ENCODE measurements at places on chromosomes 2 and 18.
A peak's percentile ranks its signal among the peaks of the same experiment; 100 is the strongest.

DNA sequence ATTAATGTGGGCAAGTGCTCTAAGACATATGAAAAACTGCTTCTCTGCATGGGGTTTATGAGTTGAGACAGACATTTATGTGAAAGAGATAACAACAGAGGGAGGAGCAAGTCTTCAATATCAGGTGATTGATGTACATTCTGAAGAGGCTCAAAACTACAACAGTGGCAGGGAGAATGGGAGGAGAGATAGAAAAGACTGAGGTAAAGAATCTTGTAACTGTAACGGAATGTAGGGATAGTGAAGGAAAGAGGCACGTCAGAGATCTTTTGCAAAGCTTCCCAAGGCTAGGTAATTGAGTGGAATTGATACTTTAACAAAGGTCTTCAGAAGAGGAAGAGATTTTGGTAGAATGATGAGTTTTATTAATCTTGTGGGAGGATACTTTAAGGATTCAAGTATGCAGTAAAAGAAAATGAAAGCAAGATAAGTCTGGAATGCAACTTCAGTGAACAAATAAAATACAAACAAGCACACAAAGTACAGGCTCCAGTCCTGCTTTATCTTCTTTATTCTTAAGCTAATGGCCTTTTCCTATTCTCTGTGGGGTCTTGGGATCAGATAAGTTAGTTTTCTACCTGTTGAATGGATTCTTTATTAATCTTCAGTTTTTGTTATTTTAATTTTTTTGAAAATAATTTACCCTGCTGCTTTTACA, 15.0 kb downstream of the SMAD4 start:
- no peak for DNase-seq

DNA sequence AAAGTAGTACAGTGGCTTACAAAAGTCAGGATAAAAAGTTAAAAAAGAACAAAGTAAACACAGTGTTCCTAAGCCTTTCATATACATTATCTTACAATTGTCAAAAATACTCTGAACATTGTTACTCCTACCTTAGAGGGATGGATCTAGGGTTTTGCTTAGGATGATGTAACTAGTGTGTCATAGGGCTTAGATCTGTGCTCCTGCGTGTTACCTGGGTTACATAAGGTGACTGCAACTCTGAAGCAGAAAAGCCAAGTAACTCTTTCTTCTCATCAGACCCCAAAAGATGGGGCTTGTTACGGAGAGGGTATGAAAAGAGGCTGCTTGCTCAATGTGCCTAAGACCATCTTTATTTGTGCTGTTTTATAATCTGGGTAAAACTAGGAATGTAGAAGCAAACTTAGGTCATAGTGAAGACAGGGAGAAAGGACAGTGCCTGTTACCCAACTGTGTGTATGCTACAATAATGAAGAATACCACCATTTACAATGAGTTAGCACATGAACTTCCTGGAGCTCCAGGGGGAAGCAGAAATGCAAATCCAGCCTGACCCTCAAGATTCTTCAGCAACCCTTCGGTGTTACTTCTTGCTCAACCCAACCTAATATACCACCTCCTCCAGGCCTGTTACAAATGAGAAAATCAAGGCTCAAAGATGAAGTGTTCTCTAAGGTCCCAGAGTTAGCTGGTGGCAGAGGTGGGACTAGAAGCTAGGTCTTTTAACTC, 42.0 kb upstream of the STK17B start:
- DNase-seq, result no peak

DNA sequence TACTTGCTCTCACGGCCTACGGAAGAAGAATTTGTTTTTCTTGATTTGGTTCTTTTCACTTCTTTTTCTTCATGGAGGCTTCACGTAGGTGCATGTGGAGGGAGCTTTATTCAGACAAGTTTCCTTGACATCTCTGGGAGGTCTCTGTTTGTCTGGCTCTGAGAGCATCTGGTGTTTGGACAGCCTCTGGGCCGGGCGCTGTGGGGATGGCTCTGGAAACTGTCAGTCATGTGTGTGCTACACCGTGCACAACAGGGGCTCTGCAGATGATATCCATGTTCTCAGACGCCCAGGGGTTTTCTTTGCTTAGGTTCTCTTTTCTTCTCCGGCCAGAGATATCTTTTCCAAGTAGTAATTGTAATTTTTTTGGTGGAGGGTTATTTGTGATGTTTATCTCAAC, 130.7 kb downstream of the SH3RF3 start:
- no peak for DNase-seq

- no peak for DNase-seq
Observed at GRCh38 chr18:23877371-23877770, 137.2 kb upstream of the TTC39C start.

DNA sequence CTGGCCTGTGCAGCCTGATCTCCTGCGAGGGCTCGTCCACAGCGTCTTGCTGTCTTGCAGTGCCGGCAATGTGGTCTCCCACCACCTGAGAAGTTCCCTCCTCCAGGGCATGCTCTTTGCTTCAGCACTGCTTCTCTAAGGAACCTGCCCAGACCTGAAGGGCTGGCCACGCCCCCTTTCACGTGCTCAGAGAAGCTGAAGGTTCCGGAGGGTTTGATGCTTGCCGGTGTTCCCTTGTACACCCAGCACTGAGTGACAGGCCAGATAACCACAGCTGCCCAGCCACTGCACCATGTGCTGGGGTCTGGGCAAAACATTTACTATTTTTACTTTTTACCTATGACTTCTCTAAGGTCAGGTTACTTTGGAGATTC, 1.7 kb upstream of the POLR2D start:
- peak; percentile 35 for DNase-seq

DNA sequence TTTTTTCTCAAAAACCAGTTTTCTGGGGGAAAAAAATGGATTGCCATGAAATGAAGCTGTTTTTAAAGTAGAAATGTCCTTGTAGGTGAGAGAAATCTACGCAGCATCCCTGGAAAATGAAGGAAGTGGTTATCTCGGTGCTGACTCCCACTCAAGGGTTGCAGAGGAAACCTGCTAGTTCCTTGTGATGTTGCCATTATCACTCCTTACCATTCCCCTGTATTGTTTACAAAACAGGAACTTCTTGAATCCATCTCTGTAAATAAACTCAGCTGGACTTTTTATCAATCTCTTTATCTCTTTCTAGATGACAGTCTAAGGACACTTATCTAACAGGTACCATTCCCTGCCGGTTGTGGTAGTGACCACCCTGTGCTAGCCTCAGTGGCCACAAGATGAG, 61.2 kb downstream of the FEZ2 start:
- DNase-seq, result no peak

DNA sequence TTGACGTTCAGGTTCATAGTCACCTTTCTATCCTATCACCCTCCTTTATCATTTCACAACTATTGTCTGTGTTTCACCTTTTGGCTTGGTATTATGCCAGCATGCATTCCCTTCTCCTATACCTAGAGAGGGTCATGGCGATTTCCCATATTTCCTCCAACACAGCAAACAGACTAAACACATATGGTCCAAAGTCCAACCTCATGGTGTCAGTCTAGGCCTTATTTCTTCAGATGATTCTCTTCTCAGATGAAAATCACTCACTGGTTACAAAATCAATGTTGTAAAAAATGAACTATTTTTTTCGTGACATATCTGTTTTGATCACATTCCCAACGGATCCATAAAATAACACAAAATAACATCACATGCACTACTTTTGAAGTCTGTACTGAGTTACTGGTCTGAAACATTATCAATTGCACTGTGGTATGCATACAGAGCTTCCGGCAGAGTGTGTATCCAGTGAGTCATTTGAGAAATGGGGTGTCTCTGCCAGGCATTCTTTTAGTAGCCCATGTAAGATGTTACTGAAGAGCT, 204.8 kb upstream of the GALNT5 start:
- no peak for DNase-seq

DNA sequence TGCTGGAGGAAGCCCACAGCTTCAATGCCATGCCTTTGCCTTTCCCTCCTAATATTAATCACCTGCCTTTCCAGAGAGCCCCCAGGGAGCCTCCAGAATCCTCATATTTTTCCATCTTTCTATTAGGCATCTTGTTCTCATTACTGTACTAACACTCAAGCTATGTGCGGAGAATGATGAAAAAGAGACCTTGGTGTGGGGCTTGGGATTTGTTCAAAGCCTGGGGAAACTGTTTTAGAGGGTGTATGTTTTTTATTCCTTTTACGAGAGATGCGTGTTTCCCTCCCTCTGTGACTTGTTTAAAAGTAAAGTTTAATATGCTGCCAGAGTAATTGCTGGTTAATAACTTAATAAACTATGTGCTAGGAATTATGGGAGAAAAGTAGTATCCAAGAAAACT, 102.4 kb upstream of the ZFP36L2 start:
- DNase-seq, result no peak

DNA sequence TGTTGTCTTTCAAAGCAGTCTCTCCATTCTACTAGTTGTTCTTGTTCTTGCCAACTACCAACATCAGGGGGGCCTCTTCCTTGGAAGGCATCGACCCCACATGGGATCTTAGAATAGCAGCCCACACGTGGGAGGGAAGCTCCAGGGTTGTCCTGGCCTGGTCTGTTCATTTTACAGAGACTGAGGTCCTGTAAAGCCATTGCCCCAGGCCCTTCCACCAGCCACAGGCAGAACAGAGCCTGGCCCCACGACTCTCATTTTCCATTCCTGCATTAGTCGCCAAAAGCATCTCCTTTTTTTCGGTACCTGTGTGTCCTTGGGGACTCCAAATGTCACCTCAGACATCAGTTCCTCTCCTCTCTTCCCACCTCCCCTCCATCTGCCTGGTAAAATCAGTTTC, 28.0 kb downstream of the CNGA3 start:
- DNase-seq, result no peak

DNA sequence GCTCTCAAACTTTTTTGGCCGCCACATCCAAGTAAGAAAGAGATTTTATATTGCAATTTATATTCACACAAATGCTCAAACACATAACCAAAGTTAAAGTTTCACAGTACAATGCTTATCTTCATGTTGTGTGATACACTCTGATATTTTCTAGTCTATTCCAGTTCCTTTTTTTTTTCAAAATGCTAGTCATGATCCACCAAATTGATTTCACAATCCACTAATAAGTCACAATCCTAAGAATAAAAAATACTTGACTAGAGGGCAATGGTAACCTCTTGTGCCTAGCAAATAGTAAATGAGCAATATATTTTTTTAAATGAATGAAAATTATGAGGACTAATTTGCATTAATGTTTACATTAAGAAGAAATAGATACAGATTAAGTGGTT, 5.8 kb upstream of the PTPN4 start:
- no peak for DNase-seq

- no peak for DNase-seq
Observed at GRCh38 chr2:60548845-60549237, 4.6 kb downstream of the BCL11A start.

DNA sequence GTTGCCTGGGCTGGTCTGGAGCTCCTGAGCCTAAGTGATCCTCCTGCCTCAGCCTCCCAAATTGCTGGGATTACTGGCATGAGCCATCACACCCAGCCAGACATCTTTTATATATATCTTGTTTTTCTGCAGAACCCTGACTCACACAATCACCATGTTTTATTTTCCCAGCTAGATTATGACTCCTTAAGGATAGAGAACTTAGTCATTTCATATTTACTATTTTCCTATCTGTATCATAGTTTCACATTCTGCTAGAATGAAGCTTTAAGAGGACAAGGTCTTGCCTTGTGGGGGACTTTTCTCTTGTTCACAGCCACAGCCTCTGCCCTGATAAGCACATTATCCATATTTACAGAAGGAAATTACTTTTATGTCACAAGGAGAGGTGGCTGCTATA, 73.9 kb downstream of the LBH start:
- DNase-seq, result no peak

- DNase-seq, result no peak
Observed at GRCh38 chr2:21118302-21118920, 5.4 kb upstream of the TDRD15 start.

- no peak for DNase-seq
Observed at GRCh38 chr18:54798186-54798585, 30.1 kb upstream of the RAB27B start.

DNA sequence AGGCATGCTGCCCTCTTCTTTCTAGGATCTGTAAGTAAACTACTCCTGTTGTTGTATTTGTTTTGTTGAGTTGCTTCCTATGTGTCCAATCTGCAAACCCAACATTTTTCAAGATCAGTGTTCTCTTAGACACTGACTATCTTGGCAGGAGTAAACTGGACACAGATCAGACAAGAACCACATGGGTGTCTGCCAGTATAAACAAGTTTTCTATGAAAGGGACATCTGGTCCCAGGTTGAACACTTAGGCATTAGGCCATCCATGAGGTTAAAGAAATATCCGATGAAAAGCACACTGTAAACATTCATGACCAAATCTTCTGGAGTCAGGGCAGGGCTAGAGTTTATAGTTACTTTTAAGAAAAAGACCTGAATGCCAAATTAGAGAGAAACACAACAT, 441.8 kb downstream of the NYAP2 start:
- no peak for DNase-seq

DNA sequence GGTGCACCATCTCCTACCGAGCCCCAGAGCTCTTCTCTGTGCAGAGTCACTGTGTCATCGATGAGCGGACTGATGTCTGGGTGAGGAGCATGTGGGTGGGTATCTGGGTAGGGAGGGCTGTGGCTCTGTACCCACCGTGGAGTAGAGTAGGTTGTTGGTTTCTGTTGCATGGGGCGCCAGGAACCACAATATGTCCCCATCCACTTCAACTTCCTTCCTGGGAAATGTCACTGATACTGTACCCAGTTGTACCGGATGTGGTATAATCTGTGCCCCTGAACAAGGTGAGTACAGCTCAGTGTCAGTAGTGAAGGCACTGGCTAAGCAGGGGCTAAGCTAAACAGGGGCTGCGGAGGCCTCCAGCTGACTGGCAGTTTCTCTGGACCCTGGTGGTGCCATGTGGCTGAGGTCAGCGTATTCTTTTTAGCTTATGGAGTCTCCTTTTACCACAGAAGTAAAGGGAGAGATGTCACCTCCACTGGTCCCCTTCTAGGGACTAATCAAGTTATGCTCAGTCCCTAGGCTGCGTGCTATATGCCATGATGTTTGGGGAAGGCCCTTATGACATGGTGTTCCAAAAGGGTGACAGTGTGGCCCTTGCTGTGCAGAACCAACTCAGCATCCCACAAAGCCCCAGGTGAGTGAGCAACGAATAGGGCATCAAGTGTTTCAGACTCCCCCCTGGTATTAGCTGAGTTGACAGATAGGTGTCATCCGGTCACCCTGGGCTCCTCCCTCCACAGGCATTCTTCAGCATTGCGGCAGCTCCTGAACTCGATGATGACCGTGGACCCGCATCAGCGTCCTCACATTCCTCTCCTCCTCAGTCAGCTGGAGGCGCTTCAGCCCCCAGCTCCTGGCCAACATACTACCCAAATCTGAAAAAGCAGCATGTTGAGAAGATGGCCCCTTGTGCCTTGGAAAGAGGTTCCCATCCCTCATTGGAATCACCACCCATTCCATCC, 2.7 kb downstream of the STK16 start:
- no peak for DNase-seq

- no peak for DNase-seq
Observed at GRCh38 chr2:164479460-164479859, 141.8 kb downstream of the GRB14 start.

GRCh38 chr2:56182420-56182819, 1.4 kb upstream of the CCDC85A start:
- no peak for DNase-seq

- no peak for DNase-seq
Observed at GRCh38 chr2:118554616-118555015, 292.8 kb downstream of the EN1 start.

Data from stimulated activated CD4-positive, alpha-beta T cell treated with anti-CD3 and anti-CD28 coated beads, TNF-alpha, amount 100 ng/mL, for 1 hour (primary cell).